ENCODE measurements at places on chromosomes 4 and X. TPM values are rescaled to one million over a fixed set of nuclear protein-coding genes. Genes with fewer than 3 reads are reported as not detected.
A peak's percentile ranks its signal among the peaks of the same experiment; 100 is the strongest.

DNA sequence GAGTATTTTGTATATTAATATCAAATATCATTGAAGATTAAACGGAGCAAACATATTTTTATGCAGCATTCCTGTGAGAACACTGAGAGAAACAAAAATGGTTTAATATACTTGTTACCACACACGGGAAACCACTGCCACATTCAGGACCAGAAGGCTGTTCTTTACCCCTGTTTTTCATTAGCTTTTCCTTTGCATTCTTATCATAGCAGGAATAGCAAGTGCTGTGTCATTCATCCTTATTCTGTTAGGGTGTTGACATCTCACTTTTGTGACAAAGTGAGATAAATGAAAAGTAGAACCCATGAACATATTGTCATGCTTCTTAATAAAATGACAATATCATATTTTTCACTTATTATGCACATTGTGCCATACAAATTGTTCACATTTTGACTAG, 212.4 kb upstream of the NDST4 start:
- DNase-seq: no peak

The ANTXR2 gene
- 116 TPM for total RNA-seq

The TKTL1 gene
- not detected for total RNA-seq

The SPANXN1 gene
- not detected for total RNA-seq

DNA sequence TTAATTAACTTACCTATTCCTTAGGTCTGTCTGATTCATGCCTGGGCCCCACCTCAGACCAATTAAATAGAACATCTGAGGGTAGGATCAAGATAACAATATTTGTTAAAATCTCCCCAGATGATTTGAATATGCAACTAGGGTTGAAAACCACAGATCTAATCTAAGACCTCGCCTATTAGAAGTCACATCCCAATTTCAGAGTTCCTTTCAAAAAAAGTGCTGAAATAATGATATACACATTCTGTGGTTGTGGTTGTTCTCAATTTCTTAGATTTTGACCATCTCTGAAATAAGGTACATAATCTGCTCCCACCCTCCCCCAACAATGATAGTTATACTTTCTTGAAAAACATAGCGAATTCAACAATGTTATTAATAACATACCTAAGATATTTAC, 27.7 kb downstream of the NIPAL1 start:
- DNase-seq: no peak

- DNase-seq: peak; percentile 21
These were observed 4.9 kb upstream of the ZNF81 start for GRCh38 chrX:47831788-47832187.

DNA sequence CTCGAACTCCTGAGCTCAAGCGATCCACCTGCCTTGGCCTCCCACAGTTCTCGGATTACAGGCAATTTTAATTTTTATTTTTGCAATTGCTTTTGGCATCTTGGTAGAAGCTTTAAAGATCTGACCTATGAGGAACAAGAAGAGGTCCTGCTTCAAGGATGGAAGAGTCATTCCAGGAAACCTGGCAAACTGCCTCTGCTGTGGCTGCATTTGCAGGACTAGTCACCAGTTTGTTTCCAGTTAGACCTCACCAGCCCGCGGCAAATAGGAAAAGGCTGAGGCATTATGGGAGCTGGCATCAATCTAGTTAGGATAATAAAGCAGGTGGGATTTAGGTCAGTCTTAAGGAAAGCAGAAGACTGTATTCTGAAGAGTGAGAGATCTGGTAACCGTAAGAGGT, 51.9 kb upstream of the LAS1L start:
- DNase-seq: no peak

GRCh38 chr4:26938516-26938915, 77.9 kb downstream of the STIM2 start:
- no peak for DNase-seq

The PAGE1 gene
- not detected for total RNA-seq

The GDPD2 gene
- 0.45 TPM for total RNA-seq

The C4orf51 gene
- total RNA-seq: not detected

- no peak for DNase-seq
These were observed 745.6 kb upstream of the FAM241A start for GRCh38 chr4:111399623-111400022.

- no peak for DNase-seq
These were observed 167.1 kb downstream of the DHX15 start for GRCh38 chr4:24417206-24417605.

GRCh38 chr4:575281-576141, 584 bp downstream of the TMEM271 start:
- DNase-seq: peak; percentile 56

The NEXMIF gene
- total RNA-seq: not detected

The FGF13 gene
- total RNA-seq: 1.3 TPM

All from mammary epithelial cell (primary cell).